GM20000 (cell line): ENCODE measurements at places on chromosomes 11 and 22.

GRCh38 chr11:34176751-34177209 is 71.4 kb downstream of the NAT10 start:
- no peak for DNase-seq

DNA sequence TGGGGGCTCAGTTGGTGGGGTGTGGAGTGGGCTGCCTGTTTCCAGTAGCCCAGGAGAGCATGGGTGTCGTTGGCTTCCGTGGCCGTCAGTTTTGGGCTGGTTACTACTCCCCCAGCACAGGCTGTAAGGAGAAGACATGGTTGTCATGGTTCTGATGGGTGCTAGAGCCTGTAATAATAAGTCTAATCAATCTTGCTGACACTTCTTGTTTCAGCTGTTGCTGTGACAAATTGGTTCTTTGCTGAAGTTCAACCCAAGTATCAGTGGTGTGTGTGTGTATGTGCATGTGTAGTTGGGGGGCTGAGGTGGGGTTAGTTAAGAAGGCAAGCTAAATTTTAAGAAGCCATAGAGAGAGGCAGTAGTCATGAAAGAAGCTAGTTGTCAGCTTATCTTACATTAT is 61.3 kb upstream of the DBX1 start:
- DNase-seq: no peak

DNA sequence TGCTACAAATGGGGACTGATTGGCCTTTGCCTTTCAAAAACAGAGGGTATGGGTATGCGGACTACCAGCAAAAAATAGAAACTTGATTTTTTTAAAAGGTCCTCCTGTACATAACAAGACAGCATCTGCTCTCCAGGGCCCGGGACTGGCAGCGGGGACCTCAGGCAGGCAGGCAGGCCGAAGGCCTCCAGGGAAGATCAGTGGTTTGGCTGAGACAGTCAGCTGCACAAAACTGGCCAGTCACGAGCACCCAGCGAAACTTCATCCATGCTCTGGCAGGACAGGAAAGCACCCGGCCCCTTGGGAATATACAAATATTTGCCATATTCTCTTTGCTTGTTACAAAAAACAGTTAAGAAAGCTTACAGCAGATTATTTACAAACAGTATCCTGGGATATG is 11.0 kb downstream of the RPL27A start:
- DNase-seq: no peak

GRCh38 chr11:32843544-32843943 is 13.8 kb downstream of the PRRG4 start:
- no peak for DNase-seq

DNA sequence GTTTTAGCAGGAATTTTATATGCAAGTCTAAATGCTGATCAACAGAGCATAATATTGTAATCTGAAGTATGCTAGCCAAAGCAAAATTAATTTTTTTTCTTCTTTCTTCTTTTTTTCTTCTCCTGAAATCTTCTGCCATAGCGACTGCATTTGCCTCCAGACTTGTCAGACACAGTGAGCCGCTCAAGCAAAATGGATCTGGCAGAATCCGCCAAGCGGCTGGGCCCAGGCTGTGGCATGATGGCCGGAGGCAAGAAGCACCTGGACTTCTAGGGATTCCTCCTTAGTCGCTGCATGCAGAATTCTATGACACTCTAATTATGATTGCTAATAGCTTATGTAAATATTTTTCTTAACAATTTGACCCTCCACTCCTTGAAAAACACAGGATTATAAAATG is 27.9 kb downstream of the PAX6 start:
- no peak for DNase-seq
